ENCODE measurements at places on chromosomes 12 and 14. TPM values are rescaled to one million over a fixed set of nuclear protein-coding genes. Genes with fewer than 3 reads are reported as not detected.

DNA sequence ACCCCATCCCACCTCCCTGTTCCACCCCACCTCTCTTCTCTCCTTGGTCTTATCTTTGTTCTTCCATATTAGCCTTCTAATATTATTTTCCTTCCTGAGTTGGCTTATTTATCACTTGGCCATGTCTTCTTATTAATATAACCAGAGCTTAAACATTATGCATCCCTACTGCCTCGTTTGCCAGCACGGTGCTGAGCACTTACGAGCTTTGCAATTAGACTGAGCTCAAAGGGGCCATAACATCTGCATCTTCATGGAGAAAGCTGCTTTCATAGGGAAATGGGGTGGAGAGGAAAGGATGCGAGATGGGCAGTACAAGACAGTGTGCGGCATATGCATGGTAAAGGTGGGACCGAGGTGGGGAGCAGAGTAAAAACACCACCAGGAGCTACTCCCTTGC, 342.8 kb downstream of the FUT8 start:
- H3K4me1 ChIP-seq = no peaks in the 10 kb centered on the region
- no peak overlapping the region for H3K27ac ChIP-seq
- H3K4me3 ChIP-seq = no peak overlapping the region
- no peaks in the 10 kb centered on the region for H3K36me3 ChIP-seq

The ALX1 gene
- total RNA-seq = not detected

The VDR gene
- 4.9 TPM for total RNA-seq

DNA sequence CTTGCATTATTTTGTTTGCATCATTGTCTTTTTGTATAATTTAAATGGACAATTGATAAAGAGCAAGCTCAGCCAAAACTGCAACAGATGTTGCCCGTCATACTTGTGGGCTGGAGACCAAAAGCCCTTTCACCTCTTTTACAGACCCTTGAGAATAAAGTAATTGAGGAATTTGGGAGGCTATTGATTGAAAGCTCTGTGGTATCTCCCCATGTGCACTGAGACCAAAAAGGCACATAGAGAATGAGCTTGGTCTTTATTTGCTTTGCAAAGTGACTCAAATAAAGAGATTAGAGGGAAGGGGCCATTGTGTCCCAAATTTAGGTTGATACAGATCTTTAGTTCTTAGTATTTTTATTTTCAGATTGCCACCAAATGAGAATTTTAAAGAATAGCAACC, 617.6 kb downstream of the TRHDE start:
- H3K4me3 ChIP-seq = no peak overlapping the region
- no peak overlapping the region for H3K27ac ChIP-seq
- no peaks in the 10 kb centered on the region for H3K36me3 ChIP-seq
- no peaks in the 10 kb centered on the region for H3K27me3 ChIP-seq

GRCh38 chr12:130879212-130879686, 7.4 kb downstream of the RAN start:
- peaks cover 10% of the 10 kb centered on the region for H3K36me3 ChIP-seq
- DNase-seq = no peak
- peaks cover 2% of the 10 kb centered on the region for H3K4me1 ChIP-seq
- H3K27me3 ChIP-seq = no peaks in the 10 kb centered on the region
